ENCODE measurements at places on chromosomes 4 and X.

- no peak for DNase-seq
Observed at GRCh38 chr4:56723201-56723605, 42.1 kb upstream of the HOPX start.

DNA sequence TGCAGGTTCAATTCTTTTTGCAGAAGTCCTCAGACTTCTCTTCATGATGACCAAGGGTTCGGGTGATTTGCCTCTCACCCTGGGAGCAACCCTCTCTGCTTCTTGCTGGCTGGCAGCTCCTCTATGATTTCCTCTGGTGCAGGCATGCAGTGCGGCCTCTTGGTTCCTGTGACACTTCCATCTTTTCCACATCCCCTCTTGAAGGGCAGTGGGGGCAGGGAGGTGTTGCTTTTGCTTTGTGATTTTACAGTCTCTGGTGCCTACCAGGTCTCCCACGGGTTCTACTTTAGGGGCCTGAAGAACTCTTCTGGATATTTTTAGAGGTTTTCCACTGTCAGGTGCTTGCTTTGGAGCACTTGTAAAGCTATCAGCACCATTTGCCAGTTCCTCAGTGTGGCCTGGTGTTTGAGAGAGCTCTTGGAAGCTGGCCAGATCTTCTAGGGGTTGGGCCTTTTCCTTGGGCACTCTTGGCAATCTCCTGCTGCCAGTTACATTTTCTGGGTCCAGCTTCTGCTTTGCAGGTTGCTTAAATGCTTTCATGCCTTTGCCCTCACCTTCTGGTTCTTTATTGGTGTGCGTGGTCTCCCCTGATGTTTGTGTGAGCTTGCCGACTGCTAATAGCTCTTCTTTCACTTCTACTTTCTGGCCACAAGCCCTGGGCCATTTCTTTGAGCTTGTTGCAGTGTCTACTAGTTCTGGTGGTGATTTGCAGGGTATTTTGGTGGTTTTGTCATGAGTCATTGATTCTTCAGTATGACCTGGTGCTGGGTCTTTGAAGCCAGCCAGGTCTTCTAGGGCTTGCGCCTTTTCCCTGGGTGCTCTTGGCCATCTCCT, 11.5 kb upstream of the CHST7 start:
- no peak for DNase-seq

- DNase-seq: no peak
Observed at GRCh38 chr4:65798498-65799127, 128.3 kb upstream of the EPHA5 start.

DNA sequence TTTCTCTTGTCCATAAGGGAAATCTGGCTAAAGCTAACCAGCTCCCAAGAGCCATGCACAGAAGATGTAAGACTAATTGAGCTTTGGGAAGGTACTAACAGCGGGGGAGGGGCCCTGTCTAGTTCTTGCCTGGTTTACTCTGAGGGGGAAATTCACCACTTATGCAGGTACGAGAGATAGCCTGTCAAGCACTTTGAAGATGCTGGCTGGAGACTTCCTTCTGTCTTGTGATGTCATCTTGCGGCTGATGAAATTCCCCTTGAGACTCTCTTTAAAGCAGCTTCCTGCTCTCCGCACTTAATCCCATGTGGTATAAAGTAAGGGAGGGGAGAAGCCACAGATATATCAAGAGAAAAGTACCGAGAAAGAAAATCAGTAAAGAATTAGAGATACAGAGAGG, 345.3 kb downstream of the MAPK10 start:
- no peak for DNase-seq

GRCh38 chr4:152485726-152486276, 50.1 kb downstream of the FBXW7 start:
- DNase-seq: no peak

GRCh38 chrX:39327255-39327654, 526.0 kb downstream of the MID1IP1 start:
- DNase-seq: no peak

GRCh38 chrX:103157496-103158316, 57.2 kb upstream of the BEX4 start:
- DNase-seq: no peak

Measured in activated T-cell treated with anti-CD3 and anti-CD28 coated beads for 1 hour (primary cell).